ENCODE measurements at places on chromosomes 3 and 15. TPM values are rescaled to one million over a fixed set of nuclear protein-coding genes. Genes with fewer than 3 reads are reported as not detected.

DNA sequence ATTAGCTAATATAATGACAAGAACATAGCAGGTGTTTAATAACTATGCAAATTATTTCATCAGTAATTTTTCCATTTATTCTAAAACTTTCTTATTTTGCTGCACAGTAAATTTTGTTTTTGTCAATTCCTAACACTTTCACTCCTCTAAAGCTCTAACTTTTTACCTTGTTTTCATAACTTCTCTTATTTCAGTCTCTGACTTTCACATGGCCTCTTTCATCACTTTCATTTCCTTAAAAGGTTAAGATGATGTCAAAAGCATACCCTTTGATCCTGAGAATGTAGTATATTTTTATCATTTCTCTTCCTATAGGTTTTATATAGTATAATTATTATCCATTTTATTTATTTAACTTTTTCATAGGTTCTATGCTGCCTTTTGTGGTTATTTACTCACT is 1325.8 kb upstream of the ALCAM start:
- no peak overlapping the region for H3K4me3 ChIP-seq
- H3K27me3 ChIP-seq = no peaks in the 10 kb centered on the region
- H3K27ac ChIP-seq = no peak overlapping the region
- H3K36me3 ChIP-seq = no peaks in the 10 kb centered on the region

- DNase-seq = no peak
- no peak overlapping the region for H3K27ac ChIP-seq
- H3K4me3 ChIP-seq = no peak overlapping the region
- H3K4me1 ChIP-seq = no peaks in the 10 kb centered on the region
- no peaks in the 10 kb centered on the region for H3K36me3 ChIP-seq
Measured at GRCh38 chr3:112334691-112335433, 1.9 kb downstream of the CD200 start.

GRCh38 chr15:29792426-29793159 is 29.7 kb downstream of the TJP1 start:
- DNase-seq = no peak
- H3K27me3 ChIP-seq = no peaks in the 10 kb centered on the region
- H3K36me3 ChIP-seq = peaks cover 28% of the 10 kb centered on the region
- H3K4me1 ChIP-seq = peaks cover 23% of the 10 kb centered on the region

DNA sequence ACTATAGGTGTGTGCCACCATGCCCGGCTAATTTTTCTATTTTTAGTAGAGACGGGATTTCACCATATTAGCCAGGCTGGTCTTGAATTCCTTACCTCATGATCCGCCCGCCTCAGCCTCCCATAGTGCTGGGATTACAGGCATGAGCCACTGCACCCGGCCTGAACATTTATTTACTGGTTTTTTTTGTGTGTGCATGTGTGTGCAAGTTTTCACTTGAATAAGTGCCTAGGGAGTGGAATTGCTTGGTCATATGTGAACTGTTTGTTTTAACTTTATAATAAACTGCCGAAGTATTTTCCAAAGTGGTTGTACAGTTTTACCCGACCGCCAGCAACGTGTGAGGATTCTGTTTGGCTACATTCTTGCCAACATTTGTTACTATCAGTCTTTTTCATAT is 14.1 kb downstream of the BBS4 start:
- no peak overlapping the region for H3K27ac ChIP-seq
- H3K36me3 ChIP-seq = no peaks in the 10 kb centered on the region
- no peak for DNase-seq
- no peaks in the 10 kb centered on the region for H3K4me1 ChIP-seq
- H3K4me3 ChIP-seq = no peak overlapping the region

DNA sequence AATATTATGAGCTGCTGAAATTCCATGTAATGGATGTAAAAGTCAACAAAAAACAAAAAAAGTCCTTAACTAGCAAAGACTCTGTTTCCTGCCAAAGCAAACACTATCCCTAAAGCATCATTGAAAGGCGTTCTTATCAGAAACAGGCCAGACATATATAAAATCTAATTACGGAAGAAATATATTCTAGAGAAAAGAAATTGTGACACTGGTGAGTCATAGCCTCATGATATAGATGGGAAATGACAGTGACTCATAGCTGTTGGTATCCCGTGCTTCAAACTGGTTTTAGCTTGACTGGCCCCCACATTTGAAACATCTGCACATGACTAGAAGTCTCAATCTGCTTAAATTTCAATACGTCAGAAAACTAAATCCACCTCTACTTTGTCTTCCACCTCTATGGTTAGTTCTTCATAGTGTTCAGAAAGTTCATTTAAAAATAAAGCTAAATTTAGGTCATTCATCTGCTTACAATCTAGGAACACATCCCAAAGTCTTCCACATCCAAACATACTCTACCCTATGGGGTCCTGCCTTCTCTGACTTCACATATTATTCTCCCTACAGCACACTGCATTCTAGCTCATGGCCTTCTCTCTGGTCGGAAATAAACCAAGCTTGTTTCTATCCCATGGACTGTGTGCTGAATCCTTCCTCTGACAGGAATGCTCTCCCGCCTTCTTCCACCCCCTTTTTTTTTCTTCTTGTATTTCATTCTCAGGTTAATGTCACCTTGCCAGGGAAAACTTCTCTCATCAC is 456.3 kb upstream of the ARRDC4 start:
- H3K4me1 ChIP-seq = peaks cover 20% of the 10 kb centered on the region
- DNase-seq = peak; percentile 90
- H3K36me3 ChIP-seq = no peaks in the 10 kb centered on the region

- no peaks in the 10 kb centered on the region for H3K27me3 ChIP-seq
- DNase-seq = peak; percentile 34
- H3K4me3 ChIP-seq = no peak overlapping the region
- H3K36me3 ChIP-seq = no peaks in the 10 kb centered on the region
- H3K4me1 ChIP-seq = no peaks in the 10 kb centered on the region
Measured at GRCh38 chr3:182710557-182711157, 82.6 kb upstream of the ATP11B start.

- no peak overlapping the region for H3K4me3 ChIP-seq
- H3K27me3 ChIP-seq = no peaks in the 10 kb centered on the region
- H3K27ac ChIP-seq = no peak overlapping the region
- peaks cover 9% of the 10 kb centered on the region for H3K4me1 ChIP-seq
- DNase-seq = no peak
Measured at GRCh38 chr3:51436998-51437639, 46.0 kb downstream of the RBM15B start.

DNA sequence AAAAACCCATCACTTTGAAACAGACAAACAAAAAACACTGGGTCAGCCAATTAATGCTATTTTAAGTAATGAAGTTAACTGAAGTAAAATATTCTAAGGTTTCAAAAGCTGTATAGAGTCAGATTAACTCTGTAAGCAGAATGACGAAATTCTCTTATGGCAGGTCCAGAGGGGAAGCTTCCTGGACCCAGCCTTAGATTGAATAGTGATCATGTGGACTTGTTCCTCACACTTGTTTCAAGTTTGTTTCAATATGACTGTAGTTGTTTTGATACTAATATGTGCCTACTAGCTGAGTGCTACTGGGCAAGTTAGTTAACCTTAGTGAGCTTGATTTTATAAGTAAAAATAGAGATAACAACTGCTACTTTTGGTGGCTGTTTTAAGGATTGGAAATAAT is 32.6 kb downstream of the PLS1 start:
- no peaks in the 10 kb centered on the region for H3K4me1 ChIP-seq
- H3K4me3 ChIP-seq = no peak overlapping the region
- H3K27ac ChIP-seq = no peak overlapping the region
- H3K36me3 ChIP-seq = no peaks in the 10 kb centered on the region
- no peaks in the 10 kb centered on the region for H3K27me3 ChIP-seq

- H3K27me3 ChIP-seq = no peaks in the 10 kb centered on the region
- peak; percentile 78 for DNase-seq
- H3K36me3 ChIP-seq = no peaks in the 10 kb centered on the region
- no peak overlapping the region for H3K27ac ChIP-seq
- no peak overlapping the region for H3K4me3 ChIP-seq
Measured at GRCh38 chr3:175255698-175256097, 396.6 kb downstream of the NAALADL2 start.

GRCh38 chr3:141556034-141556433 is 69.2 kb downstream of the RASA2 start:
- H3K4me1 ChIP-seq = no peaks in the 10 kb centered on the region
- no peak for DNase-seq
- no peak overlapping the region for H3K27ac ChIP-seq
- H3K27me3 ChIP-seq = no peaks in the 10 kb centered on the region

DNA sequence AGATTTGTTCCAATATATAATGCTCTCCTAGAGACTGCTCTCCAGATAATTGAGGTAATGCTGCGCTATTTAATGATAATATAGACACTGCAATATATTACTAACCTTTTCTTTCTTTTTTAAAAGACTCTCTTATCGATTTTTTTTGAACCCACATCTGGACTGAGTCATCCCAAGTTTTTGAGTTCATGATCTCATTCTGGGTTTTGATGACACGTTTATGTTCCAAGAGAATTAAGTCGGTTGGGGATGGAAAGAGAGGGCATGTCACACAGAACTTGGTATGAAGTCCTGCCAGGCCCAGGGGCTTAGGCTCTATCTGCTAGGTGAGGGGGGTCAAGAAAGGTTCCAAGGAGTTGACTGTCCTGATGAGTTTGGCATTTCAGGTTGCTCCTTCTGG is 431.1 kb downstream of the MFSD1 start:
- H3K27ac ChIP-seq = no peak overlapping the region
- no peak for DNase-seq
- no peaks in the 10 kb centered on the region for H3K36me3 ChIP-seq
- no peak overlapping the region for H3K4me3 ChIP-seq
- peaks cover 13% of the 10 kb centered on the region for H3K27me3 ChIP-seq

DNA sequence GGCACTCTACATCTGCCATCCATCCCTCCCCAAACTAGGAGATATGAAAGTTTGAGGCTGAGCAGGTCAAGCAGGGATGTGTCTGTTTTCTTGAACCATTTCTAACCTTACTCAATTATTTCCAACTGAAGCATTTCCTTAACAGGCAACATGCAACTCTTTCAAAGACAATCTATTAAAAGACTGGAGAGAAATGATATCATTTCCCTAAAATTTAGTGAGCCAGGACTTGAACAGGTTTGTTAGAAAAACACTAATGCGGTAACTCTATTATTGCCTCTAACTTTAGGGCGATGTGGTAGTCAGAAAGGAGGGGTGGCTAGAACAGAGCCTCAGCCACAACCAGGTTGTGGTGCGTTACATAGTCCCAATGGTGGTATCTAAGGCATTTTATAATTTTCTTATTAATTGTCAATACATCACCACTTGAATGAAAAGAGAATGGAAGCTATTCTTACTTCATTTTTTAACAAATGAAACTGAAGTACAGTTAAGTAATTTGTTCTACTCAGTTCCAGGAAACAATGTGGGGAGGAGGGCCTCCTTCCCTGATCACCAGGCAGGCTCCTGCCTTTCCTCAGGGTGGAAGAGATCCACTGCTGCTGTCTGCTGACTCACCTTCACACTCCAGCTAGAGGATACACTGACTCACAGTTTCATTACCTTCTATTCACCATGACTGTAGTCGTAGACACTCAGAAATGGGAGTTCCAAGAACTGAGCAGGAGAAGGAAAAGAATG is 22.8 kb downstream of the MYO1E start:
- H3K36me3 ChIP-seq = peaks cover 20% of the 10 kb centered on the region
- peak; percentile 94 for DNase-seq
- peak overlapping the region; percentile 92 for H3K27ac ChIP-seq
- peaks cover 33% of the 10 kb centered on the region for H3K4me1 ChIP-seq
- H3K27me3 ChIP-seq = no peaks in the 10 kb centered on the region

DNA sequence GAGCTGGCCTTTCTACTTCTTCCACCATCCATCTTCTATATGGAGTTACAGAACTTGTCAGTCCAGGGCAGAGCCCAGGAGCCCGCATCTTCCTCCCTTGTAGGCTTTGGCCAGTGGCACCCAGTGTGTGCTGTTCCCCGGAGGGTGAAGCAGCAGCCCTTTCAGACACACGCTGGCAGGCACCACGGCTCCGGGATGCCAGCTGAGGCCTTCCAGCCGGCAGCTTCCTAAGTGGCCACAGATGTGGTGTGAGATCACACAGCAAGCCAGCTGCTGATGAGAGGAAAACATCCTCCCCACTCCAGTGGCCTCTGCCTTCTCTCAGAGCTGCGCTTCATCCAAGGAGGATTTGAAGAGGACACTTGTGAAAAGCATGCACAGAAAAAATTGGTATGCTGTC is 24.1 kb downstream of the CRABP1 start:
- DNase-seq = no peak
- no peak overlapping the region for H3K4me3 ChIP-seq
- no peaks in the 10 kb centered on the region for H3K27me3 ChIP-seq
- H3K27ac ChIP-seq = no peak overlapping the region
- H3K36me3 ChIP-seq = no peaks in the 10 kb centered on the region

DNA sequence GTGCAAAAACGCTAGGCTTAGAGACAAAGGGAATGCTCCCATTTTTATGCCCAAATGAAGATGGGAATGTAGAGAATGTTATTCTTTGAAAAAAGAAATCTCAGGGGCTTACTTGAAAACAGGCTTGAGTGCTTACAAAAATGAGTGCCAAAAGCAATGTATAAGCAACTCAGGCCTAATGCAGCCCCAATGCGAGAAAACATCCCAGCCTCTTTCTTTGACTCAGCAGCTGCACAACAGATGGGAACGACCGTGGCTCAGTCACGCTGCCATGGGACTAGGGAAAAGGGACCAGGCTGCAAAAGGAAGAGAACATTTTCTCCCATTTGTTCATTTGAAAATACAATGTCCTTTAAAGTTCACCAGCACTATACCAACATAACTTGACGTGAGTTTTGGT is 246.4 kb upstream of the LRIG1 start:
- H3K36me3 ChIP-seq = peaks cover 7% of the 10 kb centered on the region
- no peaks in the 10 kb centered on the region for H3K4me1 ChIP-seq
- H3K27me3 ChIP-seq = no peaks in the 10 kb centered on the region
- no peak overlapping the region for H3K27ac ChIP-seq
- H3K4me3 ChIP-seq = no peak overlapping the region
- DNase-seq = no peak

DNA sequence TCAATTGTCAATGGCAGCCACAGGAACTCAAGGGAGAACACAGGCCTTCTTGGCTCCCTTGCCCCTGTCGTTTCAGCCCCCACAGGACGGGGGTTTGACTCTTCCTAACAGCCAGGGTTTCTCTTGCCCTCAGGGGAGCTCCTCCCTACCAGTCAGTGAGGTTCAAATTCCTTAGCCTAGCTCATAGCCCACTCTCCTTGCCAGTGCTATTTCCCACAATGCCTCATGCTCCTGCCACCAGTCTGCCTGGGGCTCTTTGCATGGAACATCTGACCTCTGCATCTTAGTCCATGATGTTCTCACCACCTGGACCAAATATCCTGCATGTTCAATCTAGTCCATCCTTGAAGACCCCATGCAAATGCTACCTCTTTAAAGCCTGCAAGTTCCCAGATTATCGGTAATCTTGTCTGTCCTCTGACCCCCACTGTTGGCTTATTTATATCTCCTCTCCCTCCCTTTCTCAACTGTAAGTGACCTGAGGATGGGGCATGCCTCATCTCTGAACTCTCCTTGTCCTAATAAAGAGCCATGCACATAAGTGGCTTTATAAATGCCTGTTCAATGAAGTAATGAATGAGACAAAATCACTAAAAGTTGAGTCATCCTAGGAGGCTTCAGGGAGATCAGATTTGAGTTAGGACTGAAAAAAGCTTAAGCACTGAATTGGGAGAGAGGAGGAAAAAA is 78.0 kb downstream of the MYO1E start:
- H3K27me3 ChIP-seq = no peaks in the 10 kb centered on the region
- peak overlapping the region; percentile 87 for H3K27ac ChIP-seq
- H3K36me3 ChIP-seq = peaks cover 7% of the 10 kb centered on the region
- peaks cover 49% of the 10 kb centered on the region for H3K4me1 ChIP-seq
- peak overlapping the region; percentile 59 for H3K4me3 ChIP-seq
- DNase-seq = peak; percentile 52

Gene SENP5
- total RNA-seq = 30.2 TPM

Gene P2RY12
- total RNA-seq = not detected

Gene DAZL
- total RNA-seq = not detected

Gene CLSTN2
- total RNA-seq = not detected

Gene NXPE3
- 3.9 TPM for total RNA-seq

Gene EPHA6
- 0.66 TPM for total RNA-seq

Gene CD200
- 0.44 TPM for total RNA-seq

Gene SCN11A
- 0.05 TPM for total RNA-seq

Gene TMEM158
- 1.9 TPM for total RNA-seq
